ENCODE measurements at places on chromosomes 7 and 10.
A peak's percentile ranks its signal among the peaks of the same experiment; 100 is the strongest.

DNA sequence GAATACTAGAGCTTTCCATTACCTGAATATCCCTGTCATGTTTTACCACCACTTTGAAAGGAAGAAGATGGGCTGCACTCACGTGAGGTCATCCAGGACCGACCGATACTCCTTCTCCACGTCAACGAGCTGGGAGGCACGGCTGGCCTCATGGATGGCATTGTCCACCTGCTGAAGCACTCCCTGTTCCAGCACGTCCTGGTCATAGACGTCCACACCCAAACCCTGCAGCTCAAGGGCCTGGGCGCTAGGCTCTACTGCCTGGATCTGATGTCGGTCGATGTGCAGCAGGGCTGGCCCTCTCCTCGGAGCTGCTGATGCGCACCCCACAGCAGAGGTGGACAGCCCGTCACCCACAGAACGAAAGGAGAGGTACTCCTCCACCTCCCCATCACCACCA is 6.5 kb downstream of the ERCC6 start:
- H3K36me3 ChIP-seq: peaks cover 17% of the 10 kb centered on the region
- DNase-seq: no peak
- no peak overlapping the region for H3K27ac ChIP-seq

GRCh38 chr10:71978476-71978875 is 14.3 kb downstream of the CHST3 start:
- DNase-seq: peak; percentile 22
- no peak overlapping the region for H3K4me3 ChIP-seq
- H3K27me3 ChIP-seq: no peaks in the 10 kb centered on the region

DNA sequence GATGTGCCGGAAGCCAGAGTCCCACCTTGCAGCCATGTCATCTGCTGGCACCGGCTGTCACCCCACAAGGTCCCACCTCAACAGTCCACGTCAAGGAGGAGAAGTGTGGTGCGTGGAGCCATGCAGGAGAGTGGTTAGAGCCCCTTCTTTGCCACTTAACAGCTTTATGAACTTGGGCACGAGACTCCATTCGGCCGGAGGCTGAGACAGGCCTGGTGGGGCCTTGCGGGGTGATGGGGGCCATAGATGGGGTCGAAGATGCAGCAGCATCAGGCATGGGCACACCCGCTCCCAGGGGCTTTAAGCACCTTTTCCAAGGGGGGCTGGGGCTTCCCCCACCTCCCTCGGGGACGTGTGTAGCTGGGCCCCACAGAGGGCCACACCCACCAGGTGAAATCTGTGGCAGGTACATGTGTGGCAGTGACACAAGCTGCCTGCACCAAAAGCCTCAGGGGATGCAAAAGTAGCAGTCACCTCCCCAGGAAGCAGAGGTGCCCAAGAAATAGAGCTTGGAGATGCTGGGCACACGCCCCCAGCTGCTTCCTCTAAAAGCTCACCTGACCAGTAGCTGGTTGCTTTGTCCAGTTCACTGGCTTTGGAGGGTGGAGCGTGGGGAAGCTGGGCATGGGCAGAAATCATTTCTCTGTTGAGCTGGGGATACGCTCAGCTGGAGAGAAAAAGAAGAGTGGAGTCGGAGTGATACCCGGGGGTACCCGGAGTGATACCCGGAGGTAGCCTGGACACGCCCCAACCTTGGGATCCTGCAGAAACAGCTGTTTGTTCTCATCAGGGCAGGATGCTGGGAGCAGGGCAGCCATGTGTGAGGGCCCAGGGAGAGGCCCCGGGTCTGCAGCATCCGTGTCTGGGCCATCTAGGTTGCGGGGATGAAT is 199.8 kb downstream of the EBF3 start:
- no peak overlapping the region for H3K4me3 ChIP-seq
- H3K36me3 ChIP-seq: peaks cover 2% of the 10 kb centered on the region
- no peaks in the 10 kb centered on the region for H3K27me3 ChIP-seq
- no peak for DNase-seq
- H3K27ac ChIP-seq: no peak overlapping the region
- no peaks in the 10 kb centered on the region for H3K4me1 ChIP-seq

DNA sequence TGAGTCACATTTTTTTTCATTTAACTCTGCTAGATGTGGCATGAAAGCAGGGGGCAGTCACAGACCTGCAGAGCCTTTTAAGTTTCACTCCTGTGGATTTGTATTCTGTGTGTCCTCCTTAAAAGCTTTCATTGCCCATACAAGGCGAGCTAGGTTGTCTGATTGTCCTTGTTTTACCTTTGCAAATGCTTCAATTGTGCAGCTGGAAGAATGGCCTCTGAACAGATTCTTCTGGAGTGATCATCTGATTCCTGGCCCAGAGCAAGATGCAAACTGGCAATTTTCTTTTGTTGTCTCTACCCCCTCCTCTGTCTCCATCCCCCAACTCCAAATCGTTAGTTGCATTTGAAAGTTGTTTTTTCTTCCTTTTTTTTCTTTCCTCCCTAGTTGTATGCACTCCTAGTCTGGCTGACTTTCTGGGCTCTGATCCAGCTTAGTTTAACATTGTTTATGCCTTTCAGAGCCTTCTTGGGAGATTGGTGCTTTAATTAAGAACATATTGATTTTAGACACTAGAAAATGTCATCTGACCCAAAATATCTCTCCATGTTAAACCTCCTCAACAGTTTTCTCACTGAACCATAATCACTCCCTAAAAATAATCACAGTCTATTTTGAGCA is 150.2 kb downstream of the REEP3 start:
- no peak overlapping the region for H3K27ac ChIP-seq
- H3K27me3 ChIP-seq: no peaks in the 10 kb centered on the region
- H3K36me3 ChIP-seq: no peaks in the 10 kb centered on the region
- no peaks in the 10 kb centered on the region for H3K4me1 ChIP-seq

GRCh38 chr7:115722302-115722977 is 308.1 kb downstream of the TFEC start:
- H3K27me3 ChIP-seq: no peaks in the 10 kb centered on the region
- no peak overlapping the region for H3K4me3 ChIP-seq
- no peak for DNase-seq
- H3K4me1 ChIP-seq: no peaks in the 10 kb centered on the region
- H3K27ac ChIP-seq: no peak overlapping the region
